ENCODE measurements at places on chromosomes 13 and 19.

DNA sequence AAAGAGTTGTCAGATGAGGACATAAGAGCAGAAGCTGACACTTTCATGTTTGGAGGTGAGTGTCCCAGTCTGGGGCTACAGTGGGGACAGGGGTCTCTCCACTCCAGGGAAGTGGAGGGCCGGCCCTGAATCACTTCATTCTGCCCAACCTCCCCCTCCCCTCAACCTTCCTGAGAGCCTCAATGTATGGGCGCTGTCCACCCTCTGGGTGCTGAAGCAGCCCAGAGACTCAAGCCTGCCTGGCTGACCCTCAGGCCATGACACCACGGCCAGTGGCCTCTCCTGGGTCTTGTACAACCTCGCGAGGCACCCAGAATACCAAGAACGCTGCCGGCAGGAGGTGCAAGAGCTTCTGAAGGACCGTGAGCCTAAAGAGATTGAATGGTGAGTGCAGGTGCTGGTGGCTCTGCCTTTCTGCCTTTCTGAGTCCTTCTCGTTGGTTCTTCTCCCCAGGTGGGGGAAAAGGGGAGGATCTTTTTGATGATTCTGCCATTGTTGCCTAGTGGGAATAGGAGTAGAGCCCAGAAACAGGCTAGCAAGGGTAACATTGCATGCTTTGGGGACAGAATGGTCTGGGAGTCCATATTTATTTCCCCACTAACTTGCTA lies 8.8 kb downstream of the CYP4F8 start:
- DNase-seq = no peak

- DNase-seq = no peak
Observed at GRCh38 chr13:41006306-41006705, 12.8 kb downstream of the ELF1 start.

GRCh38 chr13:28478127-28478526 lies 16.8 kb downstream of the FLT1 start:
- no peak for DNase-seq

- DNase-seq = no peak
Observed at GRCh38 chr13:32378012-32378411, 49.9 kb downstream of the N4BP2L1 start.

DNA sequence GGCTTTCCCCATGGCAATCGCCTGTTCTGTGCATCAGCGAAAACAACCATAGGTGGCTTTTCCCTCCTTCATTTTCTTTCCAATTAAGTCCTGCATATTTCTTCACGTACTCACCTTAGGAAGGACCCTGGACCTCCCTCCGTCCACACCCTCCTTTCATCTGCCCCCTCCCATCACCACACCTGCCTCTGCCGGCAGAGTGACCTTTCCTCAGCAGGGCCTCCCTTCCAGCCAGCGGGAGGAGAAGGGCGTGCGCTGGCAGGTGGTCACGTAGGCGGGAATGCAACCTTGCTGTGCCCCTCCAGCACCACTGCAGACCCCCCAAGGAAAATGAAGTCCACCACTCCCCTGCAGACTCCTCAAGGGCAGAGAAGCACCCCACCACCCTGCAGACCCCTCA lies 61.1 kb downstream of the GSX1 start:
- no peak for DNase-seq

DNA sequence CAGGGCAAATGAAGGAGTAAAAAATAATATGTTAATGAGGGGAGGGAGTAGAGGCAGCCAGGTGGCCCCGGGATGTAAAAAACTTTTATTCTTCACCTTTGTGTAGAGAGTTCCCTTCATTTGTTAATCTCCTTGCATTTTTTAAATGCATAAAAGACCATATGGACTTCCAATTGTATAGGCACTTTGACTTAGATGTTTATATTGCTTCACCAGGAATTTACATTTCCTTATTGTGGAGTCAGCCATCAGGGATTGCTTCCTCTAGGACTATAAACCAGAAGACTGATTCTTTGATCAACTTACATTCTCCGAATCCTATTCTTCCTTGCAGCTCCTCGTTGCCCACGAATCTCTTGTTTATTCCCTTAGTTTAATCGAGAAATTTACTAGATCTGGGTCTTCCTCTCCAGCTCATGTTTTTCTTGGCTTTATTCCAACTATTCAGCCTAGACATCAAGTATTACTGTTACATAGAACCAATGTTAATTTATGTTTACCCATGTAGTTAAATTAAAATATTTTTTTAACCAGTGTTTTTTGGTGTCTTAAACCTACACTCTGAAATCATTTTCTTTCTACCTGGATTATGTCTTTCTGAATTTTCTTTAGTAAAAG lies 1187.0 kb upstream of the SLC10A2 start:
- no peak for DNase-seq
